ENCODE measurements at places on chromosomes 7 and 10. TPM values are rescaled to one million over a fixed set of nuclear protein-coding genes. Genes with fewer than 3 reads are reported as not detected.

The THSD7A gene
- total RNA-seq = not detected

The SFMBT2 gene
- total RNA-seq = 32.3 TPM

The WNT2 gene
- total RNA-seq = not detected

DNA sequence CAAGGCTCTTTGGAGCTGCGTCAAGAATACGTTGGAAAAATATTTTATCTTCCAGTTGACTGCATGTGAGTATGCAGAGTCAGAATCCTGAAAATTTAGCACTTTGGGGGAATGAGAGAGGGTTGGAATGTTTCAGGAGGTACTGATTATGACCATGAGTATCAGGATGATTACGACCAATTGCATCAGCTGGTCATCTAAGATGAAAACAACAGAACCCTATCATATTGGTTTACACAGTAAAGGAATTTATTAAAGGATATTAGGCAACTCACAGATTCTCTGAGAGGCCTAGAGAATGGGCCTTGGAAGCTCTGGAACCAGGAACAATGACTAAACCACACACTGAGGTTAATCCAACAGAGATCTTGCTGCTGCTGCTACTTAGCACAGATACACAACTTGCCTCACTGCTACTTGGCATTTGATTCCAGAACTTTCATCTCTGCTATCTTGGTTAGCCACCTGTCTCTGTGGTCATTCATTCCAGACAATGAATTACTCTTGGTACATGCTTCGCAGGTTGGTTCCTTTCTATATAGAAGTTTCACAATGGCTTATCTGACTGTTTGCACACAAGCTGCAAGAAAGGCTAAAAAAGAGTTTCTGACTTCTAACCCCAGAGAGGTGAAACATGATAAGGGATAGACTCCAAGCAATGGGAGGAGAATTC is 68.0 kb upstream of the CTTNBP2 start:
- no peak for DNase-seq

DNA sequence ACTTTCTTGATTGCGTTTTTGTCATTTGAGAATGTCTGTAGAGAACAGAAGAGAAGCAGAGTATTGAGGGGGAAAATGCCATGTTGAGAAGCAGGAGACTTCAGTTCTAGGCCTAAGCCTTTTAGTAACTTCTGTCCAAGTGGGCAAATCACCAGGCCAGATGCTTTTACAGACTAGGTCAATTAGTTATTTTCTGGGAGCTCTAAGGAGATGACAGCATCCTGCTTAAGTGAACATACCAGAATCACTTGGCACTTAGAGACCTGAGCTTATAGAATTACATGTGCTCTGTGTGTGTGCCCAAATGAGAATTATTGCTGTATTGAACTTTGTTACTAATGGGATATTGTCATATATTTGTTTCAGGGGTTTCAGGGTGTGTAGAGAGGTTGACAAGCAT is 24.0 kb downstream of the AGK start:
- DNase-seq = no peak

GRCh38 chr10:133062085-133062484 is 25.6 kb upstream of the ADGRA1 start:
- DNase-seq = no peak

DNA sequence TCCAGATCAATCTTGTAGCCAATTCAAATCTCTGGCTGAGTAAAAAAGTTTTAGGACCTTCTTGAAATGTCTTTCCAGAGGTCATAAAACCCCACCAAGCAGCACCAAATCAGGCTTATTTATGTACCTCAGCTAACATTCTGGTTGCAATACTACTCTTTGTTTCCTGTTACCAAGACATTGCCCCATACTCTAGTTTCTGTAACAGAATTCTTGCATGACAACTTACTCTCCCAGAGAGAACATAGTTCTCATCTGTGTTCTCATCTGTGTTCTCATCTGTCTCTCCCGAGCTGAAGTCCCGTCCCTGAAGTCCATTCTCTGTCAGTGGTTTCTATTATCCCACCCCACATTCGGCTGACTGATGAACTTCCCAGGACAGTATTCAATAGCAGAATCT is 1285.1 kb downstream of the XPNPEP1 start:
- DNase-seq = no peak

DNA sequence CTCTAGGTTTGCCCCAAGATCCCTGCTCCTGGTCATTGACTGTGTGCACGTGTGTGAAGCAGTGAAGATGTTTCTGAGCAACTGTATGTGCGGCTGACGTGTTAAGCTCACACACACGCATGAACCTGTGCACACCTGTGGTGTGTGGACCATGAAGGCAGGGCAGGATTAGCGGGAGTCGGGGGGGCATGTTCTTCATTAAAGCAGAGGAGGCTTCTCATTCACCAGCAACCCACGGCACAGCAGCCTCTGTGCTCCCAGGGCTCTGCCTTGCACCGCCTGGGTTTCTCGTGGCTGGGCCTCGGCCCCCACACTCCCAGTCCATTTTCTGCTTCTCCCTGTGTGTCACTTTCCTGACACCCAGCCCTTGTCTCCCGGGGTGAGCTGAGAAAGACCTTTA is 824 bp upstream of the TACR2 start:
- no peak for DNase-seq

GRCh38 chr10:116457488-116457887 is 29.8 kb downstream of the PNLIPRP3 start:
- DNase-seq = no peak

DNA sequence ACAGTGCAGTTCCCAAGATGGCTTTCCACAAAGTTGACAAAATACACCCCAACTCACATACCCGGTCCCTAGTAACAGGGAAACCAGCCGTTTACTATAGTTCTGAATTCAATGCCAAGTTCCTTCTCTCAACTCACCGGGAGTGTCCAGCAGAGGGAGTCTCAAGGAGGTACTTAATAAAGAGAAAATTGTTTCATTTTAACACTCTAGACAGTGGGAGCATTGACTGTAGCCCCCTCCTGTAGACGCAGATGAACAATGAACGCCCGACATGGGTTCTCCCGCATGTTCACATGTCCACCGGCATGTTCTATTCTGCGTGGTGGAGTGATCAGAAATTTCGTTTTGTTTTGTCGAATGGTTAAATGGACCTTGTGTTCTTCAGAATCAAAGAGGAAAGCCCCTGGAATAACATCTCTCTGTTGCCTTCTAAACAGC is 1.9 kb downstream of the HIPK2 start:
- DNase-seq = peak; percentile 75

DNA sequence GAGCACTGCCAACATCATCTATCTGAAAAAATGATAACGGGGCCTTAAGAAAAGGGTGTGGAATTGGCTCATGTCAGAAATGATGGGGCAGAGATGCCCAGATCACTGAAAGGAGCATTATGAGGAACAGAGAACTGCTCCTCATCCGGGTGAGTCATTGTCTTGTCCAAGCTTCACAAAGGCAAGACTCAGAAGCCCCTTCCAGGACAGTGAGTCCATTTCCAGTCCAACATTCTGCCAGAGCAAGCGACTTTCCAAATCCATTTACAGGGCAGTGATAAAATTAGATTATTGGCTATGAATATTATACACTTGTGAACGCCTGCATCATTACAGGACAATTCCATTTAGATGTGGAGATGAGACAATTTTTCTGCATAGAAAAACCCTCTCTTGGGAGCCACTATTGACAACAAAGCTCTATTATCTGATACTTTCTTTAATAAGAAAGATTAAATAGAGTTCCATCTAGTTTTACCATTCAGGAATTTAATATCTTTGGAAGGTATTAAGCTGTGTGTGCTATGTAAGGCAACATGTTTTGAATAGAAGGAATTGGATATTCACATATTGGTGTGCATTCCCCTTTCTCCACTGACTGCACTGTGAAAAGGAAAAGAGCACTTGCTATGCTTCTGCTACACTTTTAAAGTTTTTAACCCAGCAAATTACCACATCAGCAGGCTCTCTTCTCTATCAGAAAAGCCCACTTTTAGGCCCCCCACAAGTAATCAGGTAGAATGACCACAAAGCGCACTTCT is 159.6 kb downstream of the NRP1 start:
- no peak for DNase-seq

DNA sequence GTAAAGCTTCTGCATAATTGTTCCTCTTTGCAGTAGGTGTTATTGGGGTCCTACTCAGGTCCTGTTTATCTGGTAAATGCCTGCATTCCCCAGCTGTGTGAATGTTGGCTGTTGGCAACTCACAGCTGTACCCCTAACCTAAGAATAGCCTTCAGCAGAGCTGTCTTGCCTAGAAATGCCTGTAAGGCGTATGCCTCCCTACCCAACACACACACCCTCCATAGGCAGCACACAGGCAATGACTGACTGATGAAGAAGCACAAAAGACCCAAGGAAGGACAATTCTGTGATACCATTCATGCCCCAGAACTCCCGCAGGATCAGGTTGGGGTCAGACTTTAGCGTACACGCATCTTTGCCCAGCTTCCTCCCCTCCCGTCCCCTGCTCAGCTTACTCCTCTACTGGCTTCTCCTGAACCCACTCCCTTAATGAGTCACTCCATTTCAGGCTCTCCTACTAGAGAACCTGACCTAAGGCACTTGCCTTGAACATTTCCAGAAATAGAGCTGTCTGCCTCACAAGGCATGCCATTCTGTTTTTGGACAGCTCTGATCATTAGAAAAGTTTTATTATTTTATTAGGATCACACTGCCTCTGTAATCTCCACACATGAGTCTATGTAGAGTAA is 99.2 kb upstream of the PIK3CG start:
- no peak for DNase-seq

- peak; percentile 65 for DNase-seq
These were observed 25.2 kb upstream of the OPTN start for GRCh38 chr10:13074563-13075451.

GRCh38 chr10:51272555-51272954 is 198.3 kb downstream of the PRKG1 start:
- no peak for DNase-seq

DNA sequence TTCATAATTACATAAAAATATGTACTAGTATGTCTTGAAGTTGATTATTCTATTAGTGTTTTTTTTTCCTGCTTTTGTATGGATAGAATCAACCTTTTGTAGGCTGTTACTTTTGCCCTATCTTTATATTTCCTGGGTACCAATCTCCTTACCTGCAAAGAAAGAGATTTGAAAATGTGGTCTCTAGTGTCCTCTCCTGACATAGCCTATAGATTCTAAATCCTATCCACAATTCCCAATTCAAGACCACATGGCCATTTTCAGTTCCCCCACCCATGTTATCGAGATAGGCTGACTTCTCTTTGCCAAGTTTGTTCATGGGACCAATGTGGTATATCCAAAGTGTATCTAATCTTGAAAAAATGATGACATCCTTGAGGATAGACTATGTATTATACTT is 269.4 kb upstream of the SEMA3D start:
- no peak for DNase-seq

- DNase-seq = no peak
These were observed 26.6 kb downstream of the GET4 start for GRCh38 chr7:902996-903395.

DNA sequence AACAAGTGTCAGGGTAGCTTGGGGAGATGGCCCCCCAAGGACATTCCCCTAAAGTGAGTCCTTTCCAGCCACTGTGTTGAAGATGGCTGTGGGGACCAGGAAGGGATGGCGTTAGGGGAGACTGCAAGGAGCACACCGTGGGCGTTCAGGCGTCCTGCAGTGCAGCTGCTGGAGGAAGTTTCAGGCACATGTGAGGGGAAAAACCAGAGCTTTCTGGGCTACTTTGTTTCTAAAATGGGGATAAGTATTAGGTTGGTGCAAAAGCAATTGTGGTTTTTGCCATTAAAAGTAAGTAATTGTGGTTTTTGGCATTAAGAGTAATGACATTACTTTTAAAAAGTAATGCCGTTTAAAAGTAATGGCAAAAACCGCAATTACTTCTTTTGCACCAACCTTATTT is 14.3 kb downstream of the PRF1 start:
- DNase-seq = no peak

DNA sequence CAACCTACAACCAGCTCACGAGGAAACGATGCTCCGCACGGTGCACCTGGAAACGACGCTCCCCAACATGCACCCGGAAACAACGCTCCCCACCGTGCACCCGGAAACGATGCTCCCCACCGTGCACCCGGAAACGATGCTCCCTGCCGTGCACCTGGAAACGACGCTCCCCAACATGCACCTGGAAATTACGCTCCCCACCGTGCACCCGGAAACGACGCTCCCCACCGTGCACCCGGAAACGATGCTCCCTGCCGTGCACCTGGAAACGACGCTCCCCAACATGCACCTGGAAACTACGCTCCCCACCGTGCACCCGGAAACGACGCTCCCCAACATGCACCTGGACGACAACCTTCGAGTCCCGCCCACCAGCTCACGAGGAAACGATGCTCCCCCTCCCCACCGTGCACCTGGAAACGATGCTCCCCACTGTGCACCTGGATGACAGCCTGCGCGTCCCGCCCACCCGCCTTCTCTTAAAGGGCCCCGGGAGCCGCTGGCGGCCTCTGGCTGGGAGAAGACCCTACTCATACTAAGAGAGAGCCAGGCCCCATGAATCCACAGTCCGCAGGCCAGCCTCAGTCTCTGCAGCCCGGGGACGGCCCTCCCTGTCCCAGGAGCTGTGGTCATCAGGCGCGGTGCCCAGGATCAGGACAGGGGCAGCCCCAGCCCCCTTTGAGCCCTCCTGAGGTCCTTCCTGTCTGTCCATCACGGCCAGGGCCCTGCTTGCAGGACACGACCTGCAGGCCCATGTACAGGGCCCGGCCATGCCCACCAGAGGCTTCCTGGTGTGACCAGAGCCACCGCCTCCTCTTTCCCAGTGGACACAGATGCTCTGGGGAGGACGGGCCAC is 98.3 kb downstream of the PDGFA start:
- DNase-seq = no peak

DNA sequence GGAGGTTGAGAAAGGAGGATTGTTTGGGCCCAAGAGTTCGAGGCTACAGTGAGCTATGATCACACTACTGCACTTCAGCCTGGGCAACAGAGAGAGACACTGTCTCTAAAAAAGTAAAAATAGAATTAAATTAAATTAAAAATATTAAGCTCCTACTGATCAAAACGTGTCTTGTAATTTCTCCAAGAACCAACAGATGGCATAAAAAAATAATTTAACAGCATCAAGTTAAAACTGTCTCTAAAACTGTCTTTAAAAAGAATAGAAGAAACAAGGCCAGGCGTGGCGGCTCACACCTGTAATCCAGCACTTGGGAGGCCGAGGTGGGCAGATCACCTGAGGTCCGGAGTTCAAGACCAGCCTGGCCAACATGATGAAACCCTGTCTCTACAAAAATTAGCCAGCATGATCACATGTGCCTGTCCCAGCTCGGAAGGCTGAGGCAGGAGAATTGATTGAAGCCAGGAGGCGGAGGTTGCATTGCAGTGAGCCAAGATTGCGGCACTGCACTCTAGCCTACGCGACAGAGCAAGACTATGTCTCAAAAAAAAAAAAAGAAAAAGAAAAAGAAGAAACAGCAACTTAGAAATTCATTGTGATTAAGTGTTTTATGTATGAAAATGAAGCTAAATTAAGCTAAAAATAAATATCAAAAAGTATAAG is 24.5 kb downstream of the MTPAP start:
- no peak for DNase-seq

DNA sequence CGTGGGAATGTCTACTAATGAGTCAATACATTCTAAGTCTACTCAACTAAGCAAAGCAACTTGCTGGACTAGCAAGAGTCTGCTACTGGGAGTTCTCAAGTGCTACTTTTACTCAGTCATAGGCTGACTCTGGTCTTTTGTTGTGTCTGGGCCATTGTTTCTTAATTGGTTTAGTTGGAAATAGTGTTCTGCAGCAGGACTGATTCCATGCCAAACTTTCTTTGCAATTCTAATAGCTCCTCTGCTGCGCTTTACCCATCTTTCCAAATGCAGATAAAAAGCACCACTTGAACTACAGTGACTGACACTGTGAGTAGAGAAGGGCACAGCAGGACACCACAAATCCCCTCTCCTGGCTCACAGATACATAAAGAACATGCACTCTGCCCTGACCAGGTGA is 125.7 kb downstream of the CD36 start:
- no peak for DNase-seq
